ENCODE measurements at places on chromosomes 12 and 14.
A peak's percentile ranks its signal among the peaks of the same experiment; 100 is the strongest.

GRCh38 chr14:95140060-95140858, 17.1 kb downstream of the DICER1 start:
- DNase-seq: no peak

- no peak for DNase-seq
These were observed 704 bp downstream of the ATP2B1 start for GRCh38 chr12:89707703-89708564.

GRCh38 chr14:50106178-50106577, 10.2 kb downstream of the VCPKMT start:
- DNase-seq: no peak

- no peak for DNase-seq
These were observed 43.9 kb downstream of the ERC1 start for GRCh38 chr12:1034751-1035457.

DNA sequence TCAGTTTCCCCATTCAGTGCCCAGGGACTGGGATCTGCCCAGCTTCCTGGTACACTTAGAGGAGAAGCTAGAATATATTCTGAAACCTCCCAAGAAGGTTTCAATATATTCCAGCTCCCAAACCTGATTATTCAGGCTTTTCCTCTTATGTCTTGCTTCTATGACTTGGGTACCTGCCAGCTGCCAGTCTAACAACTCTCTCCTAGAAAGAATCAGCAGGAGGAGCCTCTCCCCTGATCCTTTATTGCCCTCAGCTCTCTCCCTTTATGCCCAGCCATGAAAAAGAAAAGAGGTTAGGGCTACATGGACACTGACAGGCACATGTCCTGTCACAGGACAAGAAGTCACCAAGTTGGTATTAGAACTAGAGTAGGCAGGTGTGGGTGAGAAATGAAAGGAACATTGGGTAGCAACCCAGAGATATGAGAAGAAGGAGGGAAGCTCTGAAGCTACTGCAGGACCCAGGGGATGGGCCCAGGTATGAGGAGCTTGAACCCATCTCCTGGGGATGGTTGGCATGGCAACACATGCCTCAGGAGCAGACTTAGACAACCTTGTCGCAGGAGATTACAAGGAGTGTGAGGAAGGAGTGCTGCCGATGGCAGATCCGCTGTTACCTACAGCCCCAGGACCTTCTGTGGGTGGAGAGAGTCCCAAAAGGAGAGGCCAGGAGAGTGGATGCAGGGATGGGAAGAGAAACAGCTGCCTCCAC, 2.0 kb upstream of the CACNB3 start:
- DNase-seq: no peak

GRCh38 chr12:88235183-88235833, 93.2 kb downstream of the TMTC3 start:
- DNase-seq: no peak

DNA sequence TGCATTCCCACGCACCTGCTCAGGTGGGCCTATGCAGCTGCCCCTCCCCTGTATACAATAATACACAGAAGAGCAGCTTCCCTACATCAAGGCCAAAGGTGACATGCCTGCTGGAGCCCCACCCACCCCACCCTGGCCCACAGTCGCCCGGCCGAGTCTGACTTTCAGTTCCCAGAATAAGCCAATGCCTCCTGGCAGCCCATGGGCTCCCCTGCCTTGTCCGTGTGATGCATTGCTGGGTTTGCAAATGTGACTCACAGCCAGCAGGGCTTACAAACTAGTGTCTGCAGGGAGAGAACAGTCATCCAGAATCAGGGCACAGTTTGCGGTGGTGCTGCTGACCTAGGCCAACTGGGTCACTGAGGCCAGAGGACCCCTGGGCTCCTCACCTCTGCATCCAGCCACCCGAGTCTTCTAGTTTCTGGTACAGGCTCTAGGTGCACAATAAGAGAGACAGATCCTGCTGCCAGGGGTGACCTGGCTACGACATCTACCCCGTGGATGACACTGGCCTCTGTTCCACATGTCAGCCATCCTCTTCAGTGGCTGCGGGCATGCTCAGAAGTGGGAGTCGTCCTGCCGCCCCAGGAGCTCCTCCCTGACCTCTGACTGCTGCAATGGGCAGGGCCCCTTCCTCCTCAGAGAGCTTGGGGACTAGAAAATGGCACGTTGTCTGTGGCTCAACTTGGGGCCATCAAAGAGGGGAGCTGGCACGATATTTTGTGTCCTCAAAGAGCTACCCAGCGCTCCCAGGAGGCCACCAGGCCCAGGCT, 84.5 kb downstream of the CHGA start:
- no peak for DNase-seq

DNA sequence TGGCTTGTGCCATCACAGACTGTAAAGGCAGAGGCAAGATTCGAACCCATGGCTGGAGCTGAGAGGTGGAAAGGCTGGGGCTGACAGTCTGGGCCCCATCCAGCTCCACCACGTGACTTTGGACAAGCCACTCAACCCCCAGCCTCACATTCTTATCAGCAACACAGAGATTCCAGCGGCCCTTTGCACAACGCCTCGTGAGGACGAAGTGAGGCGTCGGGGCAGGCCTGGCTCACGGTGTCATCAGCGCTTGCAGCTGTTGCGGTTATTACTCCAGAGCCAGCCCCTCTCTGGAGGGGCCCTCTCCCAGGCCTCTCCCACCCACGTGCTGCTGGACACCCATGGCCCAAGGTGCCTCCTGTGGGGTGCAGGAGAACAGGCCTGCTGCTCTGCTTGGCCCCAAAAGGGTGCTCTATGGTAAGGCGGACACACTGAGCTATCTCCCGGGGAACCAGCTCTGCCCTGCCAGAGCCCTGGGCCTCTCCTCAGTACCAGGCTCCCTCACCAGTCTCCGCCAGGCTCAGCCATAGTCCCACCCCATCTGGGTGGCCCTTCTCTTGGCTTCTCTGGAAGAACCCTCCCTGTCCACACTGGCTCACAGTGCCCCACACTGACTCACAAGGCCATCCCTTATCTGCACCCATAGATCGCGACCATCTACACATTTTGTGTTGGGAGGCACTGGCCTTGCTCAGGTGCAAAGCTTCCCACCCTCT, 21.1 kb downstream of the CHGA start:
- DNase-seq: no peak

DNA sequence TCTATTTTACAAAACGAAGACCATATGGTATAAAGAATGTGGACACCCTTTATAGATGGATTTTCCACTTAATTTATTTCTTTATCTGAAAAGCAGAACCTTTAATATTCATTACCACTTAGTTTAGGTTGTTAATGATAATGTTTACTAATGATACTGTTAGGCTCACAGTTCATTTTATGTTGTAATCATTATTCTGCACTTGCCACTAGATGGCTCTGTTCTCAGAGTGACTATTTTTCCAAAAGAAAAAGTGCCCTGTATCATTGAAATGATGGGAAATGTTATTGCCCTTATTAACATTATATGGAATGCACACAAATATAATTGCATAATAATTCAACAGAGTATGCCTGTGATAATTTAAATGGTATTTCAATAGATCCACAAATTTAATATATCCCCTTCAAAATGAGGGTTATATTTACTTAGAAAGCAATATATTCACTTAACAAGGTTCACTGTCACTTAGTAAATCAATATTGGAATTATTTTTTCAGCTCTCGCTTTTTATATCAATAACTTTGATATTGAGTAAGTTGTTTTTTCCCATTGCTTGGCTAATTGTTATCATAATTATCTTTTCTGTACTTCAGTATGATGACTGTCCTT, 95.7 kb downstream of the PDE3A start:
- DNase-seq: no peak

DNA sequence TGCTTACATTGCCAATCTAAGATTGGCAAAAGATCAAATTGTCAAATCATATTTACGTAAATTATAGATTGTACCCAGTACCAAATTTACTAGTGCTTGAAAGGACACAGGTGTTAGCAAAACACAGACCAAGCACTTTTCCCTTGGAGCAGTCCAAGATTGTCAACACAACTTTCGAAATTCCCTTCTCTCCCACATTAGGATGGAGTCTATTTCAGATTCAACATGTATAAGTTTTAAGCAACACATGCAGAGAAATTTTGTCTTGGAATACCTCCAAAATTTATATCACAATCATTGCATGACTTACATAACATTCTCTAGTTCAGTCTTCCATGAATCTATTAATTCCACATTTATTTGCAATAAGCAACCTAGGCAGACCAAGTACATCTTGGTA, 74.9 kb upstream of the SLCO1C1 start:
- DNase-seq: no peak

- no peak for DNase-seq
These were observed 678.6 kb downstream of the BCL11B start for GRCh38 chr14:98593361-98593761.

DNA sequence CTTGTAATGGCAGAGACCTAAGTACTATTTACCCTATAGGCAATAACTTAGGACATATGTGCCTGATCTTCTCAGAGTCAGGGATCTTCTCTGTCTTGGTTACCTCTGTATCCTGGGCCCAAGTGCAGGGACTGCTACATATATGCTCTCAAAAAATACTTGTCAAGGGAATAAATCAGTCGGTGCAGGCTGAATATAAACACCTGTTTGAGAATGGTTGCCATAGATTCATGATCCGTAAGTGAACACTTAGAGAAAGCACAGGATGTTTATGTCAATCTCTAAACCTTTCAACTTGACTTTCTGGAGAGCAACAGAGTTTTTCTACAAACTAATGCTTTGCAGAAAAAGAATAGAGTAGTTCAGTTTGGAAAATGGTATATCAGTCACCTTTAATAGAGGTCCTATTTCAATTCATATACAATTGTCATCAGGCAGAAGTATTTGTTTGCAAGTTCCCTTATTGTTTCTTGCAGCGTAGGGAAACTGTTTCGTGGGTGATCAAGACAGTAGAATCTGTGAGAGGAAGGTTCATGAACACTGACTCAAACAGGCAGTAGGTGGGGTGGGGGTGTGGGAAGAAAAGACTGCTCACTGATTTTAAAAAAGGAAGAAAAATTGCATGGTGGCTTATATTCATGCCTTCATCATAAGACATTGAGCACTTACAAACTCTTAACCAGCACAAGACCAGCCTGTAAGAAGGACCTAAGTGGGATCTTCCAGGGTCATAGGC, 6.0 kb upstream of the UBE2N start:
- DNase-seq: no peak

- peak; percentile 30 for DNase-seq
These were observed 3.1 kb downstream of the AVIL start for GRCh38 chr12:57815177-57816000.

DNA sequence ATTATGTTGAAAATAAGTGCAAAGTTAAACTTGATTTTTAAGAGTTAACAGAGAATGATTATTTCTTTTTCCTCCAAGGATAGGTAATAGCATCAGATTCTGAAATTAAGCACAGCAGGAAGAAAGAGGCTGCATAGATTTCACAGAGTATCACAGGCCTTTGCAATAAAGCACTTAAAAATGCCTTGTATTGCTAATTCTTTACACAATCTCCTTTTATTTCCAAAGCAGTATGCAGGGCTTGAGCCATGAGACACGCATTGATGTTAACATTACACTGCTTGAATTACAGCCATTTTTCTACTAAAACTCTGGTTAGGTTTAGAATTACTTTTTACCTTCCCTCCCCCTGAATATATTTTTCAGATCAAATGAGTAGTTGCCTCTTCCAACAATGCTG, 398.3 kb downstream of the BCAT1 start:
- DNase-seq: no peak

GRCh38 chr12:51678086-51678724, 87.2 kb downstream of the SCN8A start:
- peak; percentile 21 for DNase-seq

- no peak for DNase-seq
These were observed 114.7 kb downstream of the NCOR2 start for GRCh38 chr12:124452576-124453331.

DNA sequence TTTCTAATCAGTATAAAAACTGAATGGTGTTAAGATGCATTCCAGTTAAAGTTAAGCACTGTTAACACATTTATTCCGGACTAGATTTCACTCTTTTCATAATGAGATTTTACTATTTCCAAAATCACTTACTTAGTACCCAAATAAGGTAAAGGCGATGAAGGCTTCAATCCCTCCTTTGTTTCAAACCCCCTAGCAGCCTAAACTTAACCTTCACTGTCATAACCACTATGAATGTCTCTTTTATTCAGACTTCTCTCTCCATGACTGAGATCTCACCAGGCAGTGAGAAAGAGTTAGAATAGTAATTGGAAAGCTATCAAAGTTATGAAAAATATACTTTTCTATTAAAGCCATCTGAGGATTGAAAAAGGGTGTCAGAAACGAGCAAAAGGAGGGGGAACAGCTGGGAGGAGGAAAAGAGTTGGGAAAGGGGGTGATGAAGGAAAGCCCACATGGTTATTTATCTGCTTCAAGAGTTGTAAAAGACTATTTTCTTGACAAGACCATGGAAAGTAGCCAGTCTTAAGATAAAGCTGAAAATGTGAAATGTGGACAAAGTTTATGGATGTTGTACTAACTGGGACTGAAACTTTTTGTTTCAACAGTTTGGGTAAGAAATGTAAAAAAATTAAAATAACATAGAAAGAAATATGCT, 11.7 kb downstream of the EPS8 start:
- no peak for DNase-seq

GRCh38 chr14:75752086-75752485, 91.0 kb downstream of the TTLL5 start:
- DNase-seq: no peak

DNA sequence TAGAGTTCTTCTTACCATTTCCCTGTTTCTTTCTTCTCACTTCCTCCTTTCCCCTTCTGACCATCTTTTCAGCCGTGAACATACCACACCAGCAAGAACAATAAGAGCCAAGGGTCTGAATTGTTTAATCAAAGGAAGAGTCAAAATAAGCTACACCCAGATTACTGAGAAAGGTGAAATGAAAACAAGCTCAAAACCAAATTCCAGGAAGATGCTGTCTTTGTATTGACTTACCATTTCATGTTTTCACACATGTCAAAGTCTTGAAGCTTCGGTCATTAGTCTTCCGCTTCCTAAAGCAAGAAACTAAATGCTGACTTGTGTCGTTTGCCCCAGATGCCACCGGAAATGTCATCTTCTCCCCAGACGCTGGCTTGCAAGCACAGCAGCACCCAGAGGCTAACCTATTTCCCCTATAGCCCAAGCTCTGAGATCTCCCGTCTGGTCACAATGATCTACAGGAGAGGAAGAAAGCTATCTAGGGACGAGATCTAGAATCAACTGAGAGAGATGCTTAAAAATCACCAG, 136.5 kb upstream of the AMIGO2 start:
- DNase-seq: no peak

DNA sequence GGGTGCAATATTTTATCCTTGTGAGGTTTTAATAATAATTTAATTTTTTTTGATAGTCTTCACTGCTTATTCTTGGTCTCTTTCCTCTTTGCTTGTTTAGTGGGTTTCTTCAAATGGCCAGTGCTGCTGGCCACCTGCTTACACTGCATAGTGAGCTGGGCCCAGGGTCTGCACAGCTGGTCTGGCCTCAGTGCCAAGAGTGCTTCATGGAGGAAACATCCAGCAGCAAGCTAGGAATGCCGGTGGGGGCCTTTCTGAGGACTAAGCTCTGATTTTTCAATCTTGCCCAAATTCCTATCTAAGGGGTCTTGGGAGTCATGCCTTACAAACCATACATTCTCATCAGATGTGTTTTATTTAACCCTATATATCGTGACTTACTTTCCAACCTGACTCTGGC, 13.3 kb upstream of the BDKRB2 start:
- DNase-seq: no peak

GRCh38 chr12:115481141-115481540, 796.4 kb downstream of the MED13L start:
- DNase-seq: no peak

- DNase-seq: no peak
These were observed 85.4 kb downstream of the PIWIL1 start for GRCh38 chr12:130423136-130423535.

- DNase-seq: no peak
These were observed 207.1 kb downstream of the ANO4 start for GRCh38 chr12:101001669-101002068.
